ENCODE measurements at places on chromosomes 11 and 22.

- no peak for DNase-seq
Measured at GRCh38 chr22:25883482-25884033, 141.6 kb downstream of the MYO18B start.

DNA sequence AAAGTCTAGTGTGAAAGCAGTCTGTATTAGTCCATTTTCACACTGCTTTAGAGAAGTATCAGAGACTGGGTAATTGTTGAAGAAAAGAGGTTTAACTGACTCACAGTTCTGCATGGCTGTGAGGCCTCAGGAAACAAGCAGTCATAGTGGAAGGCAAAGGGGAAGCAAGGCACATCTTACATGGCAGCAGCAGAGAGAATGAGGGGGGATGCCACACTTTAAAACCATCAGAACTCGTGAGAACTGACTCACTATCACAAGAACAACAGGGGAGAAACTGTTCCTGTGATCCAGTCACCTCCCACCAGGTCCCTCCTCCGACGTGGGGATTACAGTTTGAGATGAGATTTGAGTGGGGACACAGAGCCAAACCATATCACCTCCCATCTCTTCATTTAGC lies 13.8 kb upstream of the TUBA8 start:
- no peak for DNase-seq

DNA sequence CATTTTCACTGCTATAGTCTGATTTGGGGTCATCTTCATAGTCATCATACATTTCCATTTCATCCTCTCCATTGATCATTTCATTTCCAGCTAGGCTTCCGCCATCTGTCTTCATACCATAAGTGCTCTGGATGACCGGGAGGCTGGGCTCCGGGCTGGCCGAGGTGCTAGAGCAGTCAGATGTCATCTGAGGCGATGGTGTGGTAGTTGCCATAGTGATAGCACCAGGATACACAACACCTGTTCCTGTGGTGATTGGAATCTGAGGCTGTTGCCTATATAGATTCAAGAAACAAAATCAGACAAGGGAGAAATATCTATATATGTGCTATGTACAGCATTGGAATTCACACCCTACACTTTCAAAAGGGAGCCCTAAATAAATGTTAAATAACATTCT lies 383.5 kb downstream of the SOX6 start:
- no peak for DNase-seq

- DNase-seq = no peak
Measured at GRCh38 chr11:63459586-63459985, 31.4 kb downstream of the PLAAT5 start.

DNA sequence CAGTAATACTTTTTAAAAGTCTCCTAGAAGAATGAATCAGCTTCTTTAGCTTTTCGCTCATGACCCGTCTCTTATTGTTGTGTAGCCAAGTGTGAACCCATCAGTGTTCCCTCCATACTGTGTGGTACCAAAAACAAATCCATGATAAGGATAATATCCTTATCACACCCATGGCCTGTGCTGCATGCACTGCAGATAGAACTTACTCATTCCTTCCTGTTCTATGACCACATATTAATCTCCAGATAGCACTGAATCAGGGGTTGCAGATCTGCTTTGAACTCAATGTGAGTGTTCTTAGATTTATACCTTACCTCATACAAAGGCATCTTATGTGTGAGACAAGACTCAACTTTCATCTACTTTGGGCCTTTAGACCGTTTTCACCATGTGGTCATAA lies 373.4 kb downstream of the JRKL start:
- no peak for DNase-seq

DNA sequence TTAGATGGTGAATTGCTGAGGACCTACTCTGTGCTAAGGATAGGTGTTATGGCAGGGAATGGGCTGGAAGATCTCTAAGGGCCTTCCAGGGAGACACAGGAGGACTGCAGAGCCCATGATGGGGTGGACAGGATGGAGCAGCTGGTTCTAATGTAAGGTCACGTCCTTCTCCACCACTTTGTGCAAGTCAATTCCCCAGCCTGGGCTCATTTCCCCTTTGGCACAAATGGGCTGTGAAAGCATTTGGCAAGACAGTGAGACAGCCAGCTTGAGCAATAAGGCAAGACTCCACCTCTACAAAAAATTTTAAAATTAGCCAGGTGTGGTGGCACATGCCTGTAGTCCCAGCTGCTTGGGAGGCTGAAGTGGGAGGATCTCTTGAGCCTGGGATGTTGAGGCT lies 81.4 kb upstream of the THY1 start:
- no peak for DNase-seq

DNA sequence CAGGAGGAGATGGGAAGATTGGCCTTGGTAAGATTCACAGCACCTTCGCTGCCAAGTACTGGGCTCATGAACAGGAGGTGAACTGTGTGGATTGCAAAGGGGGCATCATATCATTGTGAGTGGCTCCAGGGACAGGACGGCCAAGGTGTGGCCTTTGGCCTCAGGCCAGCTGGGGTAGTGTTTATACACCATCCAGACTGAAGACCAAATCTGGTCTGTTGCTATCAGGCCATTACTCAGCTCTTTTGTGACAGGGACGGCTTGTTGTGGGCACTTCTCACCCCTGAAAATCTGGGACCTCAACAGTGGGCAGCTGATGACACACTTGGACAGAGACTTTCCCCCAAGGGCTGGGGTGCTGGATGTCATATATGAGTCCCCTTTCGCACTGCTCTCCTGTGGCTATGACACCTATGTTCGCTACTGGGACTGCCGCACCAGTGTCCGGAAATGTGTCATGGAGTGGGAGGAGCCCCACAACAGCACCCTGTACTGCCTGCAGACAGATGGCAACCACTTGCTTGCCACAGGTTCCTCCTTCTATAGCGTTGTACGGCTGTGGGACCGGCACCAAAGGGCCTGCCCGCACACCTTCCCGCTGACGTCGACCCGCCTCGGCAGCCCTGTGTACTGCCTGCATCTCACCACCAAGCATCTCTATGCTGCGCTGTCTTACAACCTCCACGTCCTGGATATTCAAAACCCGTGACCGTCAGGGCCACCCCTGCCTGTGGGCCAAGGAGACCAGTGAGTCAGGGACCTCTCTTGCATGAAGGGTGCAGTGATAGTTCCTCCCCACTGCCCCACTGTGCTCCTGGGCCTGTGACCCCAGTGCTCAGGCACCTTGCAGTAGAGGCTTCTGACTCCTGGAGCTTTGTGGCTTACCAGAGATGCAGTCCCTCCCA lies 83.6 kb downstream of the BCR start:
- DNase-seq = no peak

- no peak for DNase-seq
Measured at GRCh38 chr11:126917531-126918204, 82.9 kb downstream of the KIRREL3 start.

DNA sequence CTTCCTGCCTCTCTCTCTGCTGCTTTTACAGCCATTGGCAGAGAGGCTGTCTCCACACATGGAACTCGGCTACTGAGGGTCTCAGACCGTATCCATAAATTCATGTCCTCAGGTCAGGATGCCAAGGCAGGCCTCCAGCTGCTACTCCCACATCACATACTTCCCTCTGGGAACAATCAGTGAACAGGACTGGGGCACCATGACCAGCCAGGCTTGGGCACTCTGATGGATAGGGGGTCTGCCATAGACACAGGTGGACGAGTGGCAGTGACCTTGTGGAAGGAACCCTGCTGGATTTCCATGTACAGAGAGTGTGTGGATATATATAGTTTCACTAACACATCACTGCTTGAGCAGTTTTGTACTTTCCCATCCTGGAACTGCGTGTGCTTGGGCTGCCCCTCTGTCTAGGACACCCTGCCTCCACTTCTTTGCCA lies 97.7 kb upstream of the PARVA start:
- peak; percentile 6 for DNase-seq
